Activated gamma-delta T cell treated with Interleukin-2 at 50 U/mL for 16 hours (primary cell): ENCODE measurements at places on chromosomes 5 and 9.

DNA sequence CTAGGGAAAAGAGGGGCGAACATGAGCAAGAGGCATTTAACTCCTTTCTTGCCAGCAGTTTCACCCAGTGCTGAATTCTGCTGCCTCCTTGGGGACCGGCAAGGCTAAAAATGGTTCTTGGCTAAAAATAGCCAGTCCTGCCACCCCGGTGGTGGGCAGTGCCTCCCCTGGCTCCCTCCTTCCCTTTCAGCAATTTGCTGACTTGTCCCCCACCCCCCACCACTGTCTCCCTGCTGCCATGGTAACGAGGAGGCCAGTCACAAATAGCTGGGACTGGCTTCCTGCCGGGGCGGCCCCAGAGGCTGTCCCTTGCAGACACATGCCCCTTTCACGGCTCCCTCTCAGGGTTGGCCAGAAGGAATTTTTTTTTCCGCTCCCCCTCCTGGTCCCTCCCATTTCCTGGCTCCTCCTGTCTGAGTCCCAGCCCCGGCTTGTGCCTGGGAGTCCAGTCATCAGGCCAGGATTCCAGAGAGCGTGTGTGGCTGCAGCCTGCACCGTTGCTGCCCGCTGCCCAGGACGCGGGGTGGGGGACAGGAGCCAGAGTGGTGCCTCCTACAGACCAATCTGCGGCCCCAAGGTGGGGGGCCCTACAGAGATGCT lies 130.3 kb downstream of the RGS3 start:
- DNase-seq = no peak

DNA sequence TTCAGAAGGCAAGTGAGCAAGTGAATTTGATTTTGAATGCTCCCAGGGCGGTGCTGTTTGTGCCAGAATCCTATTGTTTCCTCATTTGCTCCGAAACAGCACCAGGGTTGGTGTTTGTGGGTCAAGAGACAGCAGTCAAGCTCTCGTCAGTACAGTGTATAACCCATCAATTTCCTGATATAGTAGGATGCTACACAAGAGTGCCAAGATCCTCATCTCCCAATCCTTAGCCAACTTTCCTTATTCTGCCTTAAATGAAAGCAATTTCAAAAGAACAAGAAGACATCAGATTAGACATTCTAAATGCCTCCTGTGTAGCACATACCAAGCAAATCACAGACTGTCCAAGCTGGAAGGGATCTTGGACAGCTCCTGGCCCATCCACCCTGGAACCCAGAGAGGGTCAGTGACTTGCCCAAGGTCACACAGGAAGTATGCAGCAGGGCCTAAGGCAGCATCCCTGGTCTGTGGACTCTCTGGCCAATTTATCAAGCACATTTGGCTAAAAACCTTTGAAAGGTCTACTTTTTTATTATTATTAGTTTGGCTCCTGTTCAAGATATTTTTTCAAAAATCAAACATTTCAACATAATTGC lies 4.5 kb downstream of the WHRN start:
- no peak for DNase-seq

DNA sequence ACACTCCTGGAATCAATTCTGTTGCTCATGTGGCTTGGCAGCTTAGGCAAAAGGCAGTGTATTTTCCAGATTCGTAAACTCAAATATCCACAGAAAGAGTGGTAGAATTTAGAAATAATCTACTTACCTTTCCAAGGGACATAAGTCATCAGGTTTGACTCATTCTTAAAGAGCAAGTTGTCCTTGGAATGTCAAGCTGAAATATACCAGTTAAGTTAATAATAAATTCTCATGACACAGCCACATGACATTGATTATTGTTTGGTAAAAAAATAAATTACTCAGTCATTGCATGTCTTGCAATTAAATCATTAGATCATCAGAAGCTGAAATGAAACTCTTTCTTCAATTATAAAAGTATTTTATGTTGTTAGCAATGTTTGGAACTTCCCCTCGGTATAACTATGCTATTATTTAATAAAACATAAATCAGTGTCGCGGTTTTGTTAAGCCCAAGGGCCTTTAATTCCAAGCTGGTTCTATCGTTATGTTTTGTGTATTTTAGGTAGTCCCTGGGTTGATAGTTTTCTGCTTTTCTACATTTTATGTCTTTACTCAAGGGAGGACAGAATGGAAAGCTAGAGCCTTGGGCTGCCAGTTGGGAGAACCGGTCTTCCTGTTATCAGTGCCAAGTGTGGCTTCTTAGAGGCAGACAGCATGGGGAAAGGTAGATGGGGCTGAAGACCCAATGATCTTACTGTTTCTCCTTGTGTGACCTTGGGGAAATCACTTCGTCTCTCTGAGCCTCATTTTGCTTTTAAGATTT lies 79.3 kb upstream of the PRLR start:
- no peak for DNase-seq

GRCh38 chr5:169826618-169827017 lies 153.7 kb downstream of the INSYN2B start:
- no peak for DNase-seq

DNA sequence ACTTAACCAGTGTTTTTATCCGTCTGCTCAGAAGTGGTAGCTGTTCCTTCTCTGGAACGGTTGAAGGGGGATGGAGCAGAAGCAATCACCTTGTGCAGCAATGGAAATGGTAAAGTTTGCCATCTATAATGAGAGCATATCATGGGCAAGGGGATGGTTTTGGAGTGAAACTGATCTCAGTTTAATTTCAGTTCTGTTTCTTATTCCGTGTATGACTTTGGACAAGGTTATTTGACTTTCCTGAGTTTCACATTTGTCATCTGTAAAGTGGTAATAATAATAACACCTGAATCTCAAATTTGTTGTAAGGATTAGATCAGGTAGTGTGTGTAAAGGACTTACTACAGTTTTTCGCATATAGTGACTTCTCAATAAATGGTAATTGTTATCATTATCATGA lies 106.1 kb downstream of the PCSK1 start:
- DNase-seq = no peak

- no peak for DNase-seq
These were observed 68.5 kb downstream of the SLC24A2 start for GRCh38 chr9:19720377-19720776.

DNA sequence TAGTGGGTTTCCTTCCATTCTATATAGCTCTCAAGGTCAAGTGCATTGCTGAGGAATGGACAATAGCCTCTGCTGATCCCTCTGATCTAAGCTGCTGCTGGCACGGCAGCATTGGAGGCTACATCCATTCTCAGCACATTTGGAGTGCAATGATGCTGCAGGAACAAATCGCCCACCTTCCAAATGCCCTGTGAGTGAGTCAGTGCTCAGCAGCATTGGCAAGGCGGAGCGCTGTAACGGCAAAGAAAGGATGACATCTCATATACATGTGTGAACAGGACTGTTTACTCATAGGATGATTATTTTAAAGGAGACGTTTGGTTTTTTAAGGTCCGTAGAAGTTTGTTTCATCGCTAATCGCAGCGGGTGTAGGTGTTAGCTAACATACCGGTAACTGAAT lies 408.7 kb downstream of the ARHGEF28 start:
- no peak for DNase-seq

- no peak for DNase-seq
These were observed 77.1 kb downstream of the BAAT start for GRCh38 chr9:101307524-101308213.

DNA sequence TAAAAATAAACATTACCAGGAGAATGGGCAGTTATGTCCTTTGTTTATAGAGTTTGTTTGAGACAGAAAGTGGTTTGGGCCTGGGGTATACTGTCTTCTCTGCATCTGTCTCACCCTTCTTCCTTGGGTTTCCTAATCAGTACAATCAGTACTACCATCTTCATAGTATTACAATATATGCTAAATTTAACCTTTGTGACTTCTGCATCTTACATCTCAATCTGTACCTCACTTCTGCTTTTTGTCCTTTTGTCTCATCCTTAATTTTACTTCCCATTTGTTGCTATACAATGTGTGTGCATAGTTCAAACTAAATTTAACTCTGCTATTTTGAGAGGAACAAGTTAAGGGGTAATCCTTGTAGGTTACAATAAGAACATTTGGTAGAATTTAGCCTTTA lies 19.6 kb downstream of the FBXO38 start:
- no peak for DNase-seq

DNA sequence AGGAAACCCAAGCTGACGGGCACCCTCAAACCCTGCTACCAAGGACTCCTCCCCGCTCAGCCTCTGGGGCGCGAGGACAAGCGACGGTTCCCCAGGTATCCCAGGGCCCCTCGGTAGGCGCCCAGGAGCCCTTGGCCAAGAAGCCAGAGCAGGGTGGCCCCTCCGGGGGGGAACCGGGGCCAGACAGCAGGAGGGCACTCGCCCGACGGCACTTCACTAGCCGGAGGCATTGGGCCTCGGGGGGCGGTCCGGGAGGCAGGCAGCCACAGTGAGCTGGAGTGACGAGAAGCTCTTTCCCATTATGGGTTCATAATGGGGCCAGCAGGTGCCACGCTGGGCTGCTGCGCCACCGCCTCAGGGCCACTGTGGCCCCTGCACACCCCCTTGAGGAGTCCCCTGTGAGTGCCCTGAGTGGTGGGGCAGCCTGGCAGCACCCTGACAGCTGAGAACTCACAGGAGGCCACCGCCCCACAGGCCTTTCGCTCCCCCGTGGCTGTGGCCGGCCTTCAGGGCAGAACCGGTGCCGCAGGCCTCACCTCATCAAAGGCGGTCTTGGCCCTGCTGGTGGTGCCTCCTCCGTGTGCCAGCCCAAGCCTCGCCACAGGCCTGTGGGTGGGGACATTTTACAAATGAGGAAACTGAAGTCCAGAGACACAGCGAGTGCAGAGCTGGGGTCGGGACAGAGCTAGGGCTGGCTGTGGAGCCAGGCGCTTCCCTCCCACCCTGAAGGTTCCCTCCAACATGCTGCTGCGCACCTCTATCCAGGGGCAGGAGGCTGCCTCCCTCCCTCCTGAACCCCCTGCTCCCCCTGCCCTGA lies 68.7 kb downstream of the PSMB7 start:
- DNase-seq = no peak

- DNase-seq = no peak
These were observed 2.5 kb upstream of the NME5 start for GRCh38 chr5:138141734-138142133.

- no peak for DNase-seq
These were observed 103.3 kb downstream of the DIRAS2 start for GRCh38 chr9:90539286-90539685.

GRCh38 chr5:74684900-74685851 lies at the start of gene HEXB:
Gene HEXB, plus strand, starts transcription at chr5:74685233. Its CDS starts 28 bp downstream, at chr5:74685261.
- DNase-seq = peak; percentile 78

DNA sequence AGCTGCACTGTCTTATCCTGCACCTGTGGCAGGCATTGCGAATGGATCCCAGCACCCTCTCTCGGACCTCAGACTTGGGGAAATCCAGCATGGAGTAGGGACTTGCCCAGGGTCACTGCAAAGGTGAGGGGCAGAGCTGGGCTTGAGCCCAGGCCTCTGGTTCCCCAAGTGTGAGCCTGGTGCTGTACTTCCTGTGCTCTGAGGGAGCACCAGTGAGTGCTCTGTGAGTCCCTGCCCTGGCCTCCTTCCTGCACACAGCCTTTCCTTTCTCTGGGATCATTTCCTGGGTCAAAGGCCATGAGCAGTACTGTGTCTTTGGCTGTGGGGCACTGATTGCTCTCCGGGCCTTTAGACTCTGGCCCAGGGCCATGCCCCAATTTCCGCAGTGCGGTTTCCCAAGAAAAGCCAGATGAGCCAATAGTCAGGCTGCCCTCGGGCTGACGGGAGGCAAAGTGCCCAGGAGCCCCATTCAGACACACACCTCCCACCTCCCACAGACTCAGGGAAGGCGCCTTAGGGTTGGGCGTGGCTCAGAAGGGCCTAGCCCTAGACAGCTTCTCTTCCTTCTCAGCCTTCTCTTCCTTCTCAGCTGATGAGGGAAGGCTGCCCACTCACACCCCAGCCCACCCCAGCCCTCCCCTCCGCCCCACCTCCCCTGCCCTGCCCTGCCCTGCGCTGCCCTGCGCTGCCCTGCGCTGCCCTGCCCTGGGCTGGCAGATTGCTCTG lies 23.3 kb upstream of the TRIM14 start:
- DNase-seq = no peak

- no peak for DNase-seq
These were observed 15.6 kb upstream of the SLC36A2 start for GRCh38 chr5:151362970-151363369.

DNA sequence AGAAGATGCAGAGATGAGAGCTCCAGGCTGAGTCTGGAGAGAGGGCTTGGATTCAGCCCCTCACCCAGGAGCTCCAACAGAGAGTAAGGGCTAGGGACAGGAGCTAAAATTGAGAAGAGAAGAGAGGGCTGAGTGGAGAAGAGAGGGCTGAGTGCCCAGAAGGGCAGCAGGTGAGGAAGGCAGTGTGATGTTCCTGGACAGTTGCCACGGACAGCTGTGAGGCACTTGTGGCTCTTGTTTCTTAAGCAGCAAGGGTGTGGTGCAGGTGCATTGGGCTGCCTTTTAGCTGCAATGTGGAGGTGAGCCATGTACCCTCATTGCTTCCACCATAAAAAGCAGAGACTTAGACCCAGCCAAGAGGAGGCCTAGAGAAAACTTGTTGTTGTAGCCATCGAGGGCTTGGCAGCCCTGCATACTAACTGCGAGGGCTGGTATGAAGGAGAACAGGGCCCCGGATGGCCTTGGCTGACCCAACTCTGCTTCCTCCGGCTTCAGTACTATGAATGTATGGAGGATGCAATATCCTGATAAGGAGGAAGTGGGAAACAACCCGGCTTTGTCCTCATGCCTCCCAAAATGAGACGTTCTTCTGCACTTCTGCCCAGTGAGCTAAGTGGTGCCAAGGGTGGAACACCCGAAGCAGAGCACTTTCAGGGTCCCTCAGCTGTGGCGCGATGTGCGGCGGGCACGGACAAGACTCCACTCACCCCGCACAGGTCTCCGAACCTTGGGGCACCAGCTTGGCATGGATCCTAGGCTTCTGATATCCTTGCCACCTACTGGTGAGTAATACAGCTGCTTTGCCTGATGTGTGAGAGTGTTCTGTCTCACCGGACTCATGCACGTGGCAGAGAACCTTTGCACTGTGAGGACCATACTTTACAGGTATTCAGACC lies 65.2 kb downstream of the LRRC70 start:
- no peak for DNase-seq

DNA sequence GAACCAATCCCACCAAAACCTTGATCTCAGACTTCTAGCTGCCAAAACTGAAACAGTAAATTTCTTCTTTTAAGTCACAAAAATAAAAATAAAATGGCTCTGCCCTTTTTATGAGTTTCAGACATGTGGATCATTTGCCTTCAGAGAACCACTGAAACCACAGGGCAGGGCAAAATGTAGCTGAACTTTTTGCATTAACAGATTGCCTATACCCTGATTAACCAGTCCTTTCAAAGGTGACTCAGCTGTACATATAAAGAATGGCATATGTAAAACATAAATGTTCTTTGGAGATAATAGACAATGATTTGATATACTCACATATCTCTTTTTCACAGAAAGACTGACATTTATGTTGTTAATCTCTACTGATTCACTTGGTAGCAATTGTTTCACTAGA lies 187.1 kb upstream of the GRIN3A start:
- no peak for DNase-seq

- no peak for DNase-seq
These were observed 218.5 kb upstream of the DAPK1 start for GRCh38 chr9:87278971-87279733.

- DNase-seq = no peak
These were observed 41.0 kb downstream of the NEK6 start for GRCh38 chr9:124298646-124299235.

- no peak for DNase-seq
These were observed 36.3 kb upstream of the HAND1 start for GRCh38 chr5:154514331-154514730.

GRCh38 chr9:76803083-76803482 lies 38.8 kb downstream of the PCA3 start:
- DNase-seq = no peak
